Thoracic aorta (tissue), 2 donors: ENCODE measurements at places on chromosomes 1 and 21.

- no peak for DNase-seq
These were observed 682.9 kb upstream of the ADAMTS5 start for GRCh38 chr21:27649762-27650161.

DNA sequence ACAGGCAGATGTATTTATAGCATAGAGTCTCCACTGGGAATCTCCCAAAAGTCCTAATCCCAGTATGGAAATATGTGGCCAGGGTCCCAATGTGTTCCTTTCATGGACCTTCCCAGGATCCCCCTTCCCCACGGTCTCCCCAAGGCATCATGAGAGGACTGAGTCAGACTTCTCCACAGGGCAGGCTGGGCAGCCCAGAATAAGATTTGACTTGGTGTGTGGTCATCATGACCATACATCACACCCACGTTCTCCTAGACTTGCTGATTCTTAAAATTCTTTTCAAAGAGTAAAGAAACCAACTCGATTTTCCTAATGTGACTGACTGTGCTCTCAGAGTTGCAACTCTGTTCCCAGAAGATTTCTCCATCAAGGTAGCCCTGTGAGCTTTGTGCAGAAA, 93.9 kb upstream of the CD34 start:
- no peak for DNase-seq

GRCh38 chr21:41374867-41375533, 13.2 kb downstream of the MX2 start:
- no peak for DNase-seq

DNA sequence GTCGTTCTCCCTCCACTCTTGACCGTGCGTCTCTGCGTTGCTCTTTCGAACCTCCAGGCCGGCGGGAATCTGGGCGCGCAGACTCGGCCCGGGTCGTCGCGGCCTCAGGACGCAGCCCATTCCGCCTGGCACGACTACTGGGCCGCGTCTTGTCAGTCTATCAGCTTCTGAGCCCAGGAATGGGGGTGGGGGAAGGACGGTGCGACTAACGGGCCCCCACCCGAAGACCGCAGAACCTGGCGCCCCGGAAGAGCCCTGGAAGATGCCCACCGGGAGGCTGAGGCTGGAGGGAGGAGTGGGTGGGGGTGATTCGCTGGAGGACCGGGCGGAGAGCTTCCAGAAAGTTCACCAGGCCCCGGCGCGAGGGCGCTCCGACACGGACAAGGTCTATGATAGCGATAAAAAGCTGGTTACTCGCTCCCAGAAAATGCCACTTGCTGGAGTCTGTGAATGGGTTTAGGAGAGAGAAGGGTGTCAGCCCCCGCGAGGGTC, 1.7 kb upstream of the DMRTA2 start:
- no peak for DNase-seq

DNA sequence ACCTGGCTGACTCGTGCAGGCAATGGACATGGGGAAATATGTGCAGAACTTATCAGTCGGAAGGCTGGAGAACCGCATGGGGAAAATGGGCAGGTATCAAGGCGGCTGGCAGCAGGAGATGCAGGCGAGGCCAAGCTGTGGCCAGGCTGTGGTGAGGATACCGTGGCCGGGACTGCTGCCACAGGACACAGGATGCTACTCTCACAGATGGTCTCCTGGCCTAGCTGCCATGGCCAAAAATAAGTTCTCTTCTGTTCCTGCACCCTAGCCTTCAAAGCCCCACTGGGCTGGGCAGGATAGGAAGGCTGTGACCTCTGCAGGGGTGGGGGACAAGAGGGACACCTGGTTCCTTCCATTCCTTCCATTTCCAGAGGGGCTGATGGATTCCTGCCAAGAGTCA, 26.4 kb downstream of the TEX35 start:
- no peak for DNase-seq

DNA sequence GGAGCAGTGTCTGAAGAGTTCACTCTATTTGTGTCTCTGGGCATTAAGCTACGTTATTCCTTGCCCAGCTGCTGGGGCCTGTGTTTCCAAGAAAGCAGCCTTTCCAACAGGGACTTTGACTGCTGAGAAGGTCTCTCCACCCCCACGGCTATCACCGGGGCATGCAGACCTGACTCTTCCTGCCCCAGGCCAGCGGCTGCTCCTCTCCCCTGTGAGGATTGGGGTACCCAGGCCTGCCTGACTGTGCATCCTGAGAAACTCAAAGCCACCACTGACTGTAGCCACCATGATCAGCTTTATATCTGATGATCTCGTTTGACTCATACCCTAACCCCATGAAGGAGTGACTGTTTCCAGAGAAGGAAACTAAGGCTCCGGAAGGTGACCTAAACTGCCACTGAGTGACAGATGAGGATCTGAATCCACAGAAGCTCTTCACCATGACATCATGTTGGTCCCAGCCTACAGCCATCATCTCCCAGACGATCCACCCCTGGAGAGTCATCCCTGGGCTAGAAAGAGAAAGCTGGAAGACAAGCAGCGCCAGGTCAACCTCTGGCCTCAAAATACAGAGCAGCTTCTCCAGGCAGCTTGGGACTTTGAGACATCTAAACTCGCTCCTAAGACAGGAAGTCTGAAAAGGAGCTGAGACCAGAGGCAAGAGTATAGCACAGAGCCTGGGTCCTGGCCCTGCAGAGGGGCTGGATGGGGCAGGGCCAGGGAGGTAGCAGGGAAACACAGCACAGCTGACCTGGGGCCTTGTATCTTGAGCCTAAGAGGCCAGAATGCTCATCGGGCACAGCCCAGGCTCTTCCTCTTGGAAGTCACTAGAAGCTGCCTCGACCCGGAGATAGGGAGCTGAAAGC, 244.0 kb upstream of the VAMP3 start:
- DNase-seq = no peak

DNA sequence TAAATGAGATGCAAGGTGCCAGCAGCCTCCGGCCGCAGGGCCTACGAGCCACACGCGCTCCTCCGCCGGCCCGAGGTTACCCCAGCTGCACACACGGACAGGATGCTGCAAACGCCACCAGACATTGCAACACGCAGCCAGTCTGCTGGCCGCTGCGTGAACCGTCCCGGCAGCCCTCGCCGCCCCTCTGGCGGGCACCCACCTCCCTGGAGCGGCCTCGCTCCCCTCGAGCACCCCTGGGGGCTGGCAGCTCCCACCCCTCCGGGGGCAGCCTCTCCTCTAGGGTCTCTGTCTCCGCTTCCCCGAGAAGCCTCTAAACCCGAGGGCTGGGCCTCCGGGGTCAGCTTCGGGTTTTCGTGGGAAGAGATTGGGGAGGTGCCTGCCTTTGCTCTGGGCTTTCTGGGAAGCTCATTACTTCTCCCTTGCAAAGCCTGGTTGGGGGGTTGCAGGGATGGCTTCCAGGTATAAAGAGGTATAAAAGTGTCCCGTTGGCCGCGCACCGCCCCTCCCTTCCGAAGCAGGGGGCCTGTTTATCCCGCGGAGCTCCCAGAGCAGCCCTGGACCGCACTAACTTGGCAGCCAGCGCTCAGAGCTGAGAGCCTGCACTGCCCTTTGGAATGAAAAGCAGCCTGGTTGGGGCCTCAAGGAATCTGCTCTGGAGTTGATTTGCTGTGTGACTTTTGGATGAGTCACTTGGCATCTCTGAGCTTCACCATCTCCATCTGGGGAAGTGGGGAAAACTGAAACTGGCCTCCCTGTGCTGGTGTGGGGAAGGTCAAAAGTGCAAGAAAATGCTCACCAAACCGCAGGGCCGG, 21.8 kb downstream of the DHRS3 start:
- DNase-seq = peak; percentile 83

- no peak for DNase-seq
These were observed 16.3 kb upstream of the TSPAN1 start for GRCh38 chr1:46158312-46159281.

DNA sequence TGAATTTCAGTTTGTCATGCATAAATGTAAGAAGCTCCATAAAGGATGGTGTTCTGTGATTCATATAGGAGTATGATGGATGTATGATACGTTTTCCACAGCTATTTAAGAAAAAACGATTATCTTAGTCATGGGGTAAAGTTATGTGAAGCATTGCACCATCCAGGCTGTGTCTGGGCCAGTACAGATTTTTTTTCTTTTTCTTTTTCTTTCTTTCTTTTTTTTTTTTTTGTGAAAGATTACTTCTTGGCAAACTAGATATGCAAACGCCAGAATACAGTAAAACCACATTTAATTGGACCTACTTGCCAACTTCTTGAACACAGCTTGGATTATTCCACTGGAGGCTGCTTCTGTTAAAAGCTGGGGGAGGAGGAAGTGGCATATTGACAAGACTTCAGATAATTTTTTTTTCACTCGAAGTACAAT, 14.9 kb downstream of the ZBTB18 start:
- DNase-seq = no peak

DNA sequence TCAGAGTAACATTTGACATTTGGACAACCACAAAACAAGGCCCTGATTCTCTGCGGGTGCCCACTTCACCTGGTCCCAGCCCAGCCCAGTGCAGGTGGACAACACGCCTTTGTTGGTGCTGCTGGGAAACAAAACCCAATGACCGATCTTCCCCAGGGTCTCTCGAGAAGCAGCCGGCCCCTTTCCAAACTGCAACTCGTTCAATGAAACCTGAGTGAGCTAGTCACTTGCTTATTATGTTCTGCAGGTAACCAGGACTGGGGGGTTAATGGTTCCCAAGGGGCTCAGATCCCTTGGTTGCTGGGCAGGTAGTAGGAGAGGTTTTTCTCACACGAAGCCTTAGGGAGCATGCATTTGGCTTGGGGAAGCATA, 42.9 kb downstream of the ABCG1 start:
- no peak for DNase-seq

DNA sequence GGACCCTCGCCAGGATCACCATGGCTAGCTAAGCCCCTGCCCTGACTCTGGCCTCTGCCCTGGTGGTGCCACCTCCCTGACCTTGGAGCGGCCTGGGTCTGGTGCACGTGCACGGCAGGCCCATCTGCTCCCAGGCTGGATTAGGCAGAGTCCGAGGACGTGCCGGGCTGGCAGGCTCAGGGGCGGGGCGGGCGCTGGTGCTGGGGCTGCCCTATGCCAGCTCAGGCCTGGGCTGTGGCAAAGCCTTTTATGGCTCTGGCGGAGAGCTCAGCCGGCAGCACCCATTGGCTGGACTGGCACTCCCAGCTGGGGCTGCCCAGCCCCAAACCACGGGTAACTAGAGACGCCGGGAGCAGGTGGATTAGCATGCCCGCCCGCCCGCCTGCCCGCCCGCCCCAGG, 17.1 kb upstream of the EDN2 start:
- no peak for DNase-seq

DNA sequence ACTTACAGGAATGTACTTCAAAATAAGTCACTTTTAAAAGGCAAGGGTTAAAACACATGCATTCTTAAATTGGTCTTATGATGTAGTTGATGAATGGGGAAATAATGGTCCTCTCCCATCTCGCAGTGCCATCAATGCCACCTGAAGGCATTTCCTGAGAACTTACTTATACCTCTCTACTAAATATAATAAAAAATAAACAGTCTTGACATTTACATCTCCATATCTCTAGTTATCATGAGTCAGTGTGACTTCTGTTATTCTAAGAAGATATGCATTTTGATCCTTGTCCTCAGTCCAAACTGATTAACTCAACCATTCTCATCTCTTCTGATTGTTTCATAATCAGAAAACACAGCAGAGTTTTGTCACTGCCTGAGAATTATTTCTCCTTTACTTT, 253.9 kb downstream of the USH2A start:
- no peak for DNase-seq

DNA sequence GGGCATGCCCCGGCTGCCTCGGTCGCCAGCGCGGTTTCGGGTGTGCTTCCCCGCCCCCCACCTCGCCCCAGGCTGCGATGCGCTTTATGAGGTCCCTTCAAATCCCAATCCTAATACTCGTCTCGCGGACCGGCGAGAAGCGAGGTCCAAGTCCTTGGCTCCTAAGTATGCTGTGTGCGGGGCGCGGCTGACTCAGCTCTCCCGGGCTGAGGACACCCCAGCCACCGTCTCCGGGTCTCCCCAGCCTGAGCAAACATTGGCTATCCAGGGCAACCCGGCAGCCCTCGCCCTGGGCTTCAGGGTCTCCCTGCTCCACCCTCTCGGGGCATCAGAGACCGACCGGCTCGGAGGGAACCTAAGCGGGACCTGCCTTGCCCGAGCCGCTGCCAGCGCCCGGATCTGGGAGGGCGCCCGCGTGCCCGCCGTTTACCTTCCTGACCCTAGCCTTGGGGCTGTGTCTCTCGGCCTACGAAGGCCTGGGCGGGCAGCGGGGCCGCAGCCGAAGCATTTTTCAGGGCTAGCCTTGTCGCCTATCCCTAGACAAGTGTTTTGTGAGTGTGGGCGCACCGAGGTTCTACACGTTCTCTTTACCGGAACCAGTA, 1.2 kb downstream of the ITPKB start:
- no peak for DNase-seq

GRCh38 chr1:66685265-66685664, 67.0 kb upstream of the DYNLT5 start:
- no peak for DNase-seq

GRCh38 chr1:234996245-234996757, 132.3 kb downstream of the TOMM20 start:
- no peak for DNase-seq

DNA sequence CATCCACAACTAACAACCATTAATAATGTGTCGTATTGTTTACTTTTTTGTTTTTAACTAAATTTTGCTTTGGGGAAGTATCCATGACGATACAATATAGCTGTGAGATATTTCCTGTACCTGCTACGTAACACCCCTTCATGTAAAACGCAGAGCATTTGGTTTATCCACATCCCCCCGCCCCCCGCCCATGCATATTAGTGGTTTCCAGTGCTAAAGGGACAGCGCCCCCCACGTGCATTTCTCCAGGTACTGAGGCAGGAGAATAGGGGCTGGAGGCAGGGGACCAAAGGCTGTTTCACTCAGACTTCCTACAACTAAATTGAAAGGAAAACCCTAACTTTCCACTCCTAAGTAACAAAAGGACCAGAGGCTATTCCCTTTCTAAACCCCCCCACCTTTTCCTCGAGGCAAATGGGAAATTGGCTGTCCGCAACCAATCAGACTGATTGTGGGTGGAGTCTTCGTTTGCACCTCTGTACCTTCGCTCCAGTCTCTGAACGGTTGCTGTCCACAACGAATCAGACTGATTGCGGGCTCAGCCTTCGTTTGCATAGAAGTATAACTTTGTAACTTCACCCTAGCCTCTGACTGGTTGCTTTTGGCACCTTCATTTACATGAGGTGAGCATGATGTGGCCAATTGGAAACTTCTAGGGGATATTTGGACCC, 12.2 kb upstream of the RIPK4 start:
- DNase-seq = no peak

DNA sequence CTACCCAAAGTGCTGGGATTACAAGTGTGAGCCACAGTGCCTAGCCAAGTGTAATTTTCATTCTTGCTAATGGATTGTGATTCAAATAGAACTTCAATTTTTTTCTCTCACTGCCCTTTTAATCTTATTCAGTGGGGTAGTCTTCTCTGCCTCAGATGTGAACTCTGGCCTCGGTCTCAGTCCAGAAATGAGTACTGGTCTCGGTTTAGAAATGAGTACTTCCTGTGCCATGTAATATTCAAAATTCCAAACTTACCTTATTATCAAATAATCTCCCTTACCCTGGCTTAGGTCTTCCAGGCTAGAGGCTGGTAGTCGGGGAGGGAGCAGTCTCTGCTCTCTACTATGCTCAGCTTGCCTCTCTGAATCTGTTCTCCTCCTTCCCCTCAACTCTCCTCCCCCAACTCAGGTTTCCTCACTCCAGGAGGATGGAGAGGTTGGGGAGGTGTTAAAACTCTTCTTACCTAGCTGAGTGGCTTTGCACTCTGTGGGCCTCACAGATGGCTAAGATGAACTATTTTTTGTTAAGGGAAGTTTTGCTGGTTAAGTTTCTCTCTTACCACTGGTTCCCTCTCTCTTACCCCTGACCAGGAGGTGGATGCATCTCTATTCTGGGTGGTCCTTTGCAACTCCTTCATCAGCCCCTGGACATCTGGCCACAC, 4.8 kb upstream of the SLAMF9 start:
- no peak for DNase-seq
